ENCODE measurements at places on chromosomes 1 and 21.

GRCh38 chr1:243763806-243764205 is 86.2 kb downstream of the AKT3 start:
- no peak for DNase-seq

GRCh38 chr1:77565321-77565720 is 117.1 kb downstream of the ZZZ3 start:
- DNase-seq: no peak

DNA sequence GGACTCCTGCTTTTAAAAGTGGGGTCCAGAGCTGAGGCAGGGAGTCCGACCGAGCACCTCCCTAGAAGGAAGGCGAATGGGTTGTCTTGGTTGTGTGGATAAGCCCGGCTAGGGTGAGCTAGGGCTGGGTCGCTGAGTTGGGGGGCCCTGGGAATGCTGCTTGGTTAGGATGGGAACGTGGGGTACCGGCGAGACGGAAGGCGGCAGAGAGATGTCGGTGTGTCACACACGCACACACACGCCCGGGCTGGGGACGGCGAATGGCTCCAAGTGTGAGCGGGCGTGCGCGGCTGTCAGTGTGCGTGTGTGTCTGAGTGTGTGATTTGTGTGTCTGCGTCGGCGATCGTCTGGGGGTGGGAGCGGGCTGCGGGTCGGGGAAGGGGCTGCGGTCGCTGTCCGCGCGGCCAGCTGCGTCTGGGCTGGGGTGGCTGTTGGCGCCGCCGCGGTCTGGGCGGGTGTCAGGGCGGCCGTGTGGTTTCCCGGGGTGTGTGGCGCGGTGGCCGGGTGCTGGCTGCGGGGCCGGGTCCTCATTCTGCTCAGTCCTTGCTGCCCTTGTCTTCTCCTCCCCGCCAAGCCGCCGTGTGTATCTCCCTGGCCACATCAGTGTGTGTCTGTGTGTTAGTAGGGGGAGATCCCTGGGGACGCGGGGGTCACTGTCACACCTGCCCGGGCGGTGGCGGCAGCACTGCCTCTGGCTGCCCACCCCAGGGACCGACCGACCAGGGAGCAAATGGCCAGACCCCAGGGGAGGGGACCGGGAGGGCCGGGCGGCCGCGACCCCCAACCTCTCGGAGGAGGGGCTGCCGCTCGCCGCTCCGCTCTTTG is 1.1 kb downstream of the EFNA3 start:
- no peak for DNase-seq

GRCh38 chr1:151553659-151554058 is 13.6 kb downstream of the TUFT1 start:
- DNase-seq: no peak

Data from AG08396 (cell line).